NCI-H2171 treated with DMSO at 0.1 percent for 48 hours (cell line): ENCODE measurements at places on chromosomes 5 and 9.

GRCh38 chr5:68277431-68277830, 61.9 kb downstream of the PIK3R1 start:
- DNase-seq = no peak

GRCh38 chr5:177390363-177391300, 6.4 kb downstream of the SLC34A1 start:
- DNase-seq = peak; percentile 65

GRCh38 chr5:115461093-115461492, 83.5 kb downstream of the FEM1C start:
- DNase-seq = no peak

DNA sequence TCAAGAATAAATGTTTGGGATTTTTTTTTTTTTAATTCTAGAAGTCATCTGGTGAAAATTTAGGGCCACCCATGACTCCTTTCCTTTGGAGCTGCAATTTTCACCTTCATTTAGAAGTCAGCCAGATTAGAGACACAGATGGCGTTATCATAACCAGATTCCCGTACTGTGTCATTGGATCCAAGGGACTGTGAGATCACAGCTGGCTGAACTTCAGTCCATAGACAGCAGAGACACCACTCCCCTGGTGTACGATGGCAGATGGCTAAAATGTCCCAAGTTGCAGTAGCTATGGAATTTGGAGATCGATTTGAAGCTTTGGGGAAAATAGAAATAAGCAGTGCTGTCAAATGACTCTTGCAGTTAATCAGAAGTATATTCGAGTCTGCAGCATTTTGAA, 216.3 kb downstream of the RFK start:
- peak; percentile 3 for DNase-seq

GRCh38 chr5:143979044-143979690, 167.2 kb downstream of the HMHB1 start:
- DNase-seq = no peak

GRCh38 chr9:78030553-78031443, 813 bp downstream of the GNAQ start:
- peak; percentile 47 for DNase-seq

DNA sequence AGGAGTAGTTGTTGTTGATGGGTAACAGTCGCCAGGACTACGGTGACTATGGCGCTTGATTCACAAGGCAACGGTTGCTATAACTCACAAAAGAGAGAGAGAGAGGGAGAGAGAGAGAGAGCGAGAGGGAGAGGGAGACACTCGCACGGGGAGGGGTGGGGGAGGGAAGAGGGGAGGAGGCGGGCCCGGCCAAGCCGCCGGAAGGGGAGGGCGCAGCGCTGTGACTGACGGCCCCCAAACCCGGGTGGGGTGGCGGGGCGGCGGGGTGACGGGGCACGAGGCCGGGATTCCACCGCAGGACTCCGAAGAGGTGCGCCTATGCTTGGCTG, at the start of gene RFX3:
Gene RFX3 (minus strand): TSS at position 166 of the 329 bp plus-strand sequence. CDS start 130,413 bp downstream, outside the sequence.
- peak; percentile 95 for DNase-seq

- DNase-seq = no peak
Observed at GRCh38 chr5:180259260-180259611, 32.6 kb downstream of the MAPK9 start.

DNA sequence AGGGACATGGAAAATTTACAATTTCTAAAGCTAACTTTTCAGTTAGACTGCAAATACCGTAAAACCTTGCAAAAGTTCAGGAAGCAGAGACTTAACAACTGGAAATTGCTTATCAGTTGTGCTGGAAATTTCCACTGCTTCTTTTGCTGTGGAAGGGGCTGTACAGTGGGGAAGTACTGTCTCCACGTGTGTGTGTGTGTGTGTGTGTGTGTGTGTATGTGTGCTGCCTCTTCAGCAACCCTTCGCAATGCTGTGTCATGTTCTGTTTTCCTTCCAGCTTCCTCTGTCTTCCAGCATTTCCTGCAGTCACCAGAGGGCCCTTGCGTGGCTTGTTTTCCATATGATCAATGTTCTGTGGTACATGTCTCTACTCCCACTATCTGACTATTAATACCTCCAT, 87.5 kb upstream of the RANBP3L start:
- DNase-seq = no peak

DNA sequence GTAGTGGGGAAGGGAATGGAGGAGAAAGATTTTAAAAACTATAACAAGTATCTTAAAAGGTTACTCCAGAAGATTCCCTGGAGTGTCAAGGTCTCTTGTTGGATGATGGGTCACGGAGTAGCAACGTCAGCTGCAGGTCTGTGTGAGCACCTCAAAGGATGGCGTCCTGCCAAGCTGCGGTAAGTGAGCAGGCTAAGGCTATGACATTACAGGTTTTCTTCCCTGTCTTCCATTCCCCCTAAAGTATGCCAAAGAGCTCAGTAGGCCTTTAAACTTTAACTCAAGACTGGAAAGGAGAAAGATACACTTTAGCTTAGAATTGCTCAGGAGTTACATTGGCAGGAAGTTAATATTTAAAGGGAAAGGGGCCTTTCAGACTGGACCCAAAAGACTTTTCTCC, 17.5 kb downstream of the SPOCK1 start:
- DNase-seq = no peak

DNA sequence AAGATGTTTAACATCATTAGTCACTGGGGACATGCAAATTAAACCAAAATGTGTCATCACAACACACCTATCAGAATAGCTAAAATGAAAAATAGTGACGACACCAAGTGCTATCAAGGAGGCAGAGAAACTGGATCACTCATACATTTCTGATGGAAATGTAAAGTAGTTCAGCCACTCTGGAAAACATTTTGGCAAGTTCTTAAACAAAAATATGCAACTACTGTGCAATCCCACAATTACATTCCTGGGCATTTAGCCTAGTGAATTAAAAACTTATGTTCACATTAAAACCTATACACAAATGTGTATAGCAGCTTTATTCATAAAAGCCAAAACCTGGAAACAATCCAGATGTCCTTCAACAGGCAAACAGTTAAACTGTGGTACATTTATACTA, 53.1 kb downstream of the SVEP1 start:
- DNase-seq = no peak

DNA sequence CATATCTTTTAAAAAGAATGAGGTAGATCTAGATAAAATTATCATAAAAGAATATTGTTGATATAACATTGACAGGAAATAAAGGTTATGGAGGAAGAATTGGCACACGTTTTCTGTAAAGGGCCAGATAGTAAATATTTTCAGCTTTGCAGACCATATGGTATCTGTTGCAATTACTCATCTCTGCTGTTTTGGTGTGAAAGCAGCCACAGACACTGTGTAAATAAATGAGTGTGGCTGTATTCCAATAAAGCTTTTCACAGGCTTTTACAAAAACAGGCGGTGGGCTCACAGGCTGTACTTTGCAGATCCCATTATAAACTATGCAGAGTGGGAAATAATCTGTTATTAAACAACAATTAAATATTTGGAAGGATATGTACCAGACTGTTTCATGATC, 87.4 kb downstream of the SGCD start:
- peak; percentile 78 for DNase-seq

- no peak for DNase-seq
Observed at GRCh38 chr5:173655196-173655797, 38.8 kb upstream of the BOD1 start.

GRCh38 chr5:103112910-103113309, 7.0 kb downstream of the GIN1 start:
- DNase-seq = no peak

DNA sequence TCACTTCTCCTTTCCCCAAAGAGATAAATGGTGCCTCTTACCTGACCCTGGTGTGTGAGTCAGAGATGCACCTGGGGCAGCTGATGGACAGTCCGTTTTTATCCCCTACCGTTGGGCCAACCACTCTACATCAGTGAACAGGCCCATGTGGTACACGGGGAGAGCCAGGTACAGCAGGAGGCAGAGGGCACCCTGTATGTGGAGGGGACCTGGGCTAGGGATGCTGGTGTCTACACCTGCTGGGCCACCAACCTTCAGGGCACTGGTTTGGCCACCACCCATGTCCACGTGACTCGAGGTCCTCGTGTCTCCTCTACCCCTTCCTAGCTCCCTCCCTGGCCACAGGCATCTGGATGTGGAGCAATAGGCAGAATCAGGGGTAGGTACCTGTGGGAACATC, 22.7 kb upstream of the ANXA6 start:
- DNase-seq = no peak

DNA sequence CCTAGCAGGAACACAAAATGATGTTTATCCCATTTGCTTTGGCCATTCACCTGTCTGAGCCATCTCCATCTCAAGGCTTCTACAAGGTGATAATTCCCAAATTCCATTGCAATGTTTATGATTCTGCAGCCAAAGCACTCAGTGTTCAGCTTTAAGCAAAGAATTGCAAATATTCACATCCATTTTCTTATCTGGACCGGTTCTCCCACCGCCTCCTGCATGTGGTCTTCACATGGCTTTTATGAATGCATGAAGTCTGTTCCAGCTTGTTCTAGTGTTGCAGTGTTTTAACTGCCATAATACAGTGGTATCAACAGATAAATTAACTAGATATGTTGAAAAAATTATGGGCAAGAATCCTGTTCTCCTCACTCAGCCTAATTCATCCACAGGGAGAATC, 443.0 kb upstream of the KLF4 start:
- DNase-seq = no peak

- DNase-seq = peak; percentile 63
Observed at GRCh38 chr5:6712142-6712576, 1.1 kb upstream of the TENT4A start.

DNA sequence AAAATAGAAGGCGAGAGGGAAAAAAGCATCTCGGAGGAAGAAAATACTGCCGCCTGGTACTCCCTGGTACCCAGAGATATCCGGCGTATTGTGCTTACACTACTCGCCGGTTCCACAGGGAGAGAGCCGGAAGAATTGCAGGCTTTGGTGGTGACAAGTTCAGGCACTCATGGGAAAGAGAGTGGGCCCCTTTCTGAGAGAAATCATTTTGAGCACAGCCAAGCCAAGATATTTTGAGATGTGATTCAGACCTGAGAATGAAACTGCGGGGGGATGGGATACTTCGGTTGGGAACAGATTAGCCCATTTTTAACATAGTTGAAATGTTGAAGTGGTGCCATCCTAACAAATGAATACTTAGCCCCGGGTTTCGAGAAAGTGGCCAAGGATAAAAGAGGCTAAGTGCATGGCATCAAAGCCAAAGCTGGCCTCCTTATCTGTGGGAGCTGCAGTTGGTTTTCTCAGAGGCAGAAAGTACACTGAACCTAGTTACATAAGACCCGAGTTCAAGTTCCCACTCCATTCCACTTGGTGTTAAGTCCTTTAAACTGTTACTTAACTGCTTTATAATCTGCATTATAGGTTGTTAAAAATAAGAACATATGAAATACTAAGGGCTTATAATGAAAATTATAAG, 62.7 kb downstream of the SLC1A3 start:
- no peak for DNase-seq

GRCh38 chr5:172455511-172456061, 1.3 kb upstream of the SH3PXD2B start:
- no peak for DNase-seq

DNA sequence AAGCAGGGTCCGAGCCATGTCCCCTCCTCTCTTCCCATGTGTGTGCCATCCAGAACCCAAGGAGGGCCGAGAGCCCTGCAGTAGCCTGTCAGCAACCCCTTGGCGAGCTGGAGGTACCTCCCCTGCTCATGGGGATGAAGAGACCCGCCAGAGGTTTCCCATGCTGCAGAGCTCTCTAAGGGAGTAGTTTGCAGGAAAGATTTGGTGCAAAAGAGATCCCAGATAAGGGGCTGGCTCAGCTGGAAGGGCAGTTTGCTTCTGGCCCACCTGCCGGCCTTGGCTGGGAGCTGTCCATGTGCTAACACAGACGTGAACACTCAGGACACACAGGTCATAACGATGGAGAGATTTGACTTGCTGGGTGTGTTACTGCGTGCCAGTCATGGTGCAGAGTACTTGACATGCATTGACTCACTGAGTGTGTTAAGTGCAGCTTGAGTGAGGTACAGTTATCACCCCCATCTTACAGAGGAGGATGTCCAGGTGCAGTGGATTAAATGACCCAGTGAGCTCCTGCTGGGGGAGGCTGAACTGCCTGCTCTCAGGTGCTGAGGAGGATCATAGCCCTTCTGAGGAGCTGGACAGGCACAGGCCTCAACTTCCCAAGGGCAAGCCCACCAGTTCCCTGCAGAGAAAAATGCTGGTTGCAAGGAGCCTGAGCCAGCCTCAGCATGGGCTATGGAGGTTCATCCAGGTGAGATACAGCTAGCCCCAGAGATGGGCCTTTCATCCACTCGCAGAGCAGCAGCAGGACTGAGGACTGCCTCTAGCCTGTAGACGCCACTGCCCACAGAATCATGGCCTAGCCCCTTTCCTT, 6.3 kb upstream of the SLC25A48 start:
- DNase-seq = no peak

DNA sequence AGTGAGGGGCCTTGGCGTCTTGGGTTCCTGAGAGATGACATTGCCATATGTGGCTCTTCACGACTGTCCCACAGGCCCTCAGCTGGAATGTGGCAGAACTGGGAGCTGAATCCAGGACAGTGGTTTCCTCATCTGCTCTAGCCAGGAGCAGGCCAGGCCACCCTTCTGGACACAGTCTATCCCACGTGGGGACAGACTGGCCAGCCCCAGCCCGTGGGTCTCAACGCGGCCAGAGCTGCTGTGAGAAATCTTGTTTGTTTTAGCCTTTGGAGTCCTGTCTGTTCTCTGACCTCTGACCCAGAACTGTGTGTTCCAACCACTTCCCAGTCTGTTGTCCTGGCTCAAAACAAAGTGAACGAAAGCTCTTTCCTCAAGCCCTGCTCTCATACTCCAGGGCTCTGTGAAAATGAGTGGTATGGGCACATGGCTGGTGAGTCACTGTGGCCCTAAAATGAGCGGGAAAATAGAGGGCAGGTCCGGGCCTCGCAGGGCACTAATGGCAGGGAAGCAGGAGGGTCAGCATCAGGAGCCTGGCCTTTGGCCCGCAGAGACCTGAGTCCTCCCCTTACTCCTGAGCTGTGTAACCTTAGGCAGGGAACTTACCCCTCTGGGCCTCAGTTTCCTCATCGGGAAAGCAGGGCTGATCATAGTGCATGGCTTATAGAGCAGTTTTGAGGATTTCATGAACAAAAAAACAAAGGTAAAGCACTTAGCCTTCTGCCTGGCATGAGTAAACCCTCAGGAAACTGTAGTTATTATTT, 34.8 kb upstream of the GLRX start:
- no peak for DNase-seq

GRCh38 chr5:87079219-87079618, 188.5 kb upstream of the RASA1 start:
- no peak for DNase-seq

GRCh38 chr9:106304401-106304920, 558.5 kb upstream of the ZNF462 start:
- DNase-seq = peak; percentile 63

- DNase-seq = peak; percentile 21
Observed at GRCh38 chr5:107455111-107455544, 215.6 kb downstream of the EFNA5 start.

GRCh38 chr5:8013948-8014710, 145.2 kb downstream of the MTRR start:
- peak; percentile 63 for DNase-seq

- no peak for DNase-seq
Observed at GRCh38 chr5:78903353-78903752, 81.8 kb downstream of the ARSB start.

- DNase-seq = no peak
Observed at GRCh38 chr5:58060996-58061395, 398.9 kb downstream of the PLK2 start.

GRCh38 chr9:7237473-7238246, 479.9 kb downstream of the KDM4C start:
- no peak for DNase-seq

- DNase-seq = no peak
Observed at GRCh38 chr9:35738186-35738585, 5.7 kb downstream of the CREB3 start.
